ENCODE measurements at places on chromosomes 6 and 20.

GRCh38 chr6:85465762-85466161, 15.9 kb downstream of the NT5E start:
- no peak for DNase-seq

DNA sequence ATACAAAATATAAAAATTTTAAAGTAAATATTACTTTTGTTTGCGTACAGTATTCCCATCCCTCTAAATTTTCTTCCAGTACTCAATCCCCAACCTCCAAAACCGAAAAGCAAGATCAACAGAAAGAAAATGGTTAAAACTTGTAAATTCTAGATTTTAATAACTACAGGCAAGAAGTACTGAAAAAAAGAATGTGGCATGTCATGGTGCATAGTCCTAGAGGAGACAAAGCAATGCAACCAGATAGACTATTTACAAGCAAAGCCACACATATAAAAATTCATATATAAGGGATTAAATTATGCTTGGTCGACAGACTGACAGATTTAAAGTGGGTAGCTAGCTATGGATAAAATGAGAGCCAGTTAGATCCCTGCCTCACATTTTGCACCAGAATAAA, 56.5 kb upstream of the HFE start:
- DNase-seq, result no peak

- DNase-seq, result peak; percentile 63
Measured at GRCh38 chr6:156719720-156720563, 57.2 kb upstream of the ARID1B start.

DNA sequence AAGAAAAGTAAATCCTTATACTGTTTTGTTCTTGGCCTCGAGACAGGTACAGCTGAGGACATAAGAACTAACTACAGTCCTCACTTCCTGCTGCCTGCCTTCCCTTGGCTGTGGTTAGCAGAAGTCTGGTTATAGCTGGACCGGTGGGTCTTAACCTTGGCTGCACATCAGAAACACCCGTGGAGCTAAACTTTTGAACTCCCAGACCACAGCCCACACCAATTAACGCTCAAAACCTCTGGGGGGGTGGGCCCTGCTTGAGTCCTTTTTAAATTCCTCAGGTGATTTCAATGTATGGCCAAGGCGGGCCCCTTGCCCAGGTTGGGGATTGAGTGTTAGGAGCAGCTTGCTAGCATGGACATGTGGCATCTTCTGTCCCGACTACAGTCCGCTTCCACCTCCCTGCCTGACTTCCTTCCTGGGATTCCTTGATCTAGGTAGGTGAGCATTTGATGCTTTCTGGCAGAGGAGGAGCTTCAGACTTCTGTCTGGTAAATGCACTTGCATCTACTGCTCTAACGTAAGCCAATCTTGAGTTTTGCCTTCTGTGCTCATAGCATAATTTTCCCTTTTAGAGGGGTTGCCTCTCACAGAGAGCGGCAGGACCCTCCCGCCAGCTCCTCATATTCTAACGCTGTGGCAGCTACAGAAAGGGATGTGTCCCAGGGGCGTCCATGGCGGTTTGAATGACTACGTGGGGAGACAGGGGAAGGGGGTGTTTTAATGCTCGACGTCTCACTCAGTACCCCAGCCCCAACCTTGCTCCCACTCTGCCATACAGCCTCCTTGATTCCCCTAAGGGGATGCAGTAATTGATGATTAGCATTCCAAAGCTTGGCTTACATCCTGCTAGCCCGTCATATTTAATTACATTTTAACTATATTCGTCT, 390.1 kb downstream of the ZFAND3 start:
- DNase-seq, result no peak

GRCh38 chr6:95515975-95516374, 61.4 kb upstream of the MANEA start:
- no peak for DNase-seq

DNA sequence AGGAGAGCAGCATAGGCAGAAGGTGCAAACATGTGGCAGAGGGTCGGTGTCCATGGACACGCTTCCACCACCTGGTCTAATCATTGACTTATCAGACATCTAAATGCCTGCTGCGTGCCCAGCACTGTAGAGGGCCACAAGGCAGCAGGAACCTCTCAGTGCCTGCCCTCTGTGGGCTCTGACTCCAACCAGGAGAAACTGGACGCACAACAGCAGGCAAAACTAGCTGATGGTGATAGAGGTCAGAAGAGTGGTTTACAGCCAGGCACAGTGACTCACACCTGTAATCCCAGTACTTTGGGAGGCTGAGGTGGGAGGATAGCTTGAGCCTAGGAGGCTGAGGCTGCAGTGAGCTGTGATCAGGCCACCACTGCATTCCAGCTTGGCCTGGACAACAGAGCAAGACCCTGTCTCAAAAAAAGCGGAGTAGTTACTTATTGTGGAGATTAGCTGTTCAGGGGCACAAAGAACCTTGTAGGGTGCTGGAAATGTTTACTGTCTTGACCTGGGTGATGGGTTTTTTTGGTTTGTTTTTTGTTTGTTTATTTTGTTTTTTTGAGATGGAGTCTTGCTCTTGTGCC, 46.5 kb downstream of the PPARD start:
- no peak for DNase-seq

- no peak for DNase-seq
Measured at GRCh38 chr6:107345393-107345792, 114.0 kb downstream of the PDSS2 start.

- no peak for DNase-seq
Measured at GRCh38 chr20:21175433-21175832, 49.6 kb downstream of the KIZ start.

DNA sequence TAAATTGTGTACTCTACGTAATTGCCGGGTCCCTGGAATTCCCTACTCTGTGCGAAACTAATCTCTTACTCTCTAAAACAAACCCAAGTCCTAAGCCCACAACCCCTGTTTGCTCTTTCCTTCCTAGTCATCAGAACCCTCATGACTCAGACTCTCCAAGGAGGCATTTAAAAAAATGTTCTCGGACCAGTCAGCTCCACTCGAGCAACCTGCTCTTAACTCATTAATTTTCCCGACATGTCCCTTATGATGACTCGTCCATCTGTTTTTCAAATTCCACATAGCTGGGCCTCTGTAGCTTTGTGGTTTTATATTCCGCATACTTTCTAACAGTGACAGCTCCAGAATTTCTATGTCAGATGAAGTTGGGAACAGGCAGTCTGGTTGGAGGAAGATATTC, 2.6 kb upstream of the MUC22 start:
- DNase-seq, result no peak

DNA sequence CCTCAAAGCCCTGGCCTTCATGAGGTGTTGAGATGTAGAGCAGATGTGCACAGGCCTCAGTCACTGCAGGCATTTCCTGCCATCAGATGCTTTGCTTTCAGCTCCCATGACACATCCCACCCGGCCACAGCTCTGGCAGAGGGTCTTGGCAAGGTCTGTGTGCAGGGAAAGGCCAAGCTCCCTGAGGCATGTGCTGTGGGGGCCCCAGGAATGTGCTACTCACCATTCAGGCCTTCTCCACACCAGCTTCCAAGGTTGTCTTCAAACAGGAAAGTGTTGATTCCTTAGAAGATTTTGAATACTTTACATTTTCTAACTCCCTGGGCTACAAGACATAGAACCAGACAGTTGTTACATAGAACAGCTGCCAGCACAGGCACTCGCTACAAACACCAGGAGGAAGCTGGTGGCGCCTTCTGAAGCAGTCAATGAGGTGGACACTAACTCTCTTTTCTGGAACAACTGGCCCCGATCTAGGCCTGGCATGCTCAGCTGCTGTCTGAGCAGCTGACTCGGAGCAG, 27.8 kb downstream of the CASS4 start:
- no peak for DNase-seq

- DNase-seq, result no peak
Measured at GRCh38 chr6:125949069-125949468, 7.5 kb upstream of the HINT3 start.

DNA sequence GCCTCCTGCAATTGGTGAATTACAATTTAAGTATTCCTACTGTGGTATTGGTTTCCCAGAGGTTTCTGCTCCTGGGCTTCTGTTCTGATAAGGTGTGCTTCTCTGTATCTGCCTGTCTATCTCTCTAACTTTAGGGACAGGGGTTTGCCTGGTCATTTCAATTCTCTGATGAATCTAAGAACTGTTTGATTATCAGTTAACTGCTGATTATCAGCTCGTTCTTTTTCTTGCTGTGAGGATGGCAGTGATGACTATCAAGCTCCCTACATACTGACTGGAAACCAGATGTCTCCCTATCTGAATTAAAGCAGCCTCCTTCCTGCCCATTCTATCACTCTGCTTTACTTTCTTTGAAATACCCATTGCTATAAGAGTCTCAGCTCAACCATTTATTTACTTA, 120.5 kb downstream of the INSM1 start:
- no peak for DNase-seq
